Kidney capillary endothelial cell (primary cell): ENCODE measurements at places on chromosomes 4 and X.
A peak's percentile ranks its signal among the peaks of the same experiment; 100 is the strongest.

GRCh38 chr4:142021761-142022160, 385.4 kb downstream of the IL15 start:
- DNase-seq, result no peak

- no peak for DNase-seq
Measured at GRCh38 chrX:6279277-6279909, 50.7 kb upstream of the NLGN4X start.

GRCh38 chr4:169849456-169849855, 91.7 kb upstream of the HPF1 start:
- no peak for DNase-seq

DNA sequence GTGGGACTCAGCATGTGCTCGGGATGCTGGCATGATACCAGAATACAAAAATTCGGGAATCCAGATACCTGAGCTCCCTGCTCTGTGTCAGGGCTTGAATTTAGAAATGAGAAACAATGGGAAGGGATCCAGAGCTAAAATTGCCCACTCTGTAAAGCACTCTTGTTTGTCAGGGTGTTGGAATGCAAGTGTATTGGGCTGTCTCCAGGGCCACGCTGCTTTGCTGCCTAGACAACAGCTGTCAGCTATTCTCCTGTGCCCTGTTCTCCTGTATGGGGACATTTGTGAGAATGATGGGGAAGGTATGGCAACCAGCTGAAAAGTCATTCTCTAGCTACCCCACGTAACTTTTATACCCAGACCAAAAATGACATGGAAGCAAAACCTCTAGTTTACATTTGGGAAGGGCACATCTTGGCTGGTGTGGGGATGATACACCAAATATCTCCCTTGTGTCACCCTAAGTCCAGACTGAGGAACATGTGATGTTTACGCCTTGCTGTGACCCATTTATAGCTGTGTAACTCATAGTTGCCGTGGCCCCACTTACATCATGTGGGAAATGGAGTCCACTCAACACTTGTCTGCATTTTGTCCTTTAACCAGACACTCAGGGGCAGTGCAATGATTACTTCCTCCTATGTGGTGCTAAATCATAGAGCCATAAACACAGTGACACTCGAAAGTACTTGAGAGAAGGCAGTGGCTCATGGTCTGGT, 46.6 kb downstream of the SMPX start:
- no peak for DNase-seq

- no peak for DNase-seq
Measured at GRCh38 chr4:165009493-165010227, 22.1 kb upstream of the TRIM60 start.

GRCh38 chr4:143407888-143408287, 71.2 kb downstream of the GAB1 start:
- DNase-seq, result peak; percentile 57

GRCh38 chr4:130738233-130738632, 1642.3 kb downstream of the C4orf33 start:
- no peak for DNase-seq

- no peak for DNase-seq
Measured at GRCh38 chr4:165723051-165723795, 149.8 kb upstream of the TLL1 start.

DNA sequence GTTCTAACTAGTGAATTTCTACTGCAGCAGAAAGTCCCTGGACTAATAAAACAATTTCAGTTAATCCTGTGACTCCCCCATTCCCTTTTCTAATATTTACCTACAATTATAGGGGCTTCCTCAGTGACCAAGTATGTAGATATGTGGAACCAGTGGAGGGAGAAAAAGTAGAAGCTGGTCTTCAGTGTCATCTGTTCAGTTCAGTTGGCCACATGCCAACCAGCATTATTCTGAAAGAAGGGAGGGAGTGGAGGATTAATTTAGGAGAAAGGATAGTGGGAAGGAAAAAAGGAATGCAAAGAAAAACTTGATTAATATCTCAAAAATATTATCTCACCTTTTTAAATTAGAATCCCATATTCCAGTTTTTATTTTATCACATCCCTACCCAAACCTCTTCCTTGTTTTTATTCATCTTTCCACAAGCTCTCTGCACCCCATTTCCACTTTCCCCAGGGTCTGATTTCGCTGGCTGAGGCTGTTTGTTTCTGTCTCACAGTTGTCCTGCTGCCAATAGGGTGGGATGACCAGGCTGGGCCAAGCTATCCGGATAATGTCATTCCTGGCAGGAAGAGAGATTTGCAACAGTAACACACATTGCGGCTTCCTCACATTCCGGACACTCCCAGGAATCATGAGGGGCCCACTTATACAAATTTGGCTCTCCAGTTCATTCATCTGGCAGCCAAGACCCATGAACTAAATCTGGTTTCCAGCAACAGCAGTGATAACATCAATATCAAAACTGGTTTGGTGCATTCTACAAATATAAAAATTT, 24.6 kb upstream of the ANTXR2 start:
- DNase-seq, result no peak

- DNase-seq, result no peak
Measured at GRCh38 chr4:148565801-148566200, 123.6 kb upstream of the NR3C2 start.

DNA sequence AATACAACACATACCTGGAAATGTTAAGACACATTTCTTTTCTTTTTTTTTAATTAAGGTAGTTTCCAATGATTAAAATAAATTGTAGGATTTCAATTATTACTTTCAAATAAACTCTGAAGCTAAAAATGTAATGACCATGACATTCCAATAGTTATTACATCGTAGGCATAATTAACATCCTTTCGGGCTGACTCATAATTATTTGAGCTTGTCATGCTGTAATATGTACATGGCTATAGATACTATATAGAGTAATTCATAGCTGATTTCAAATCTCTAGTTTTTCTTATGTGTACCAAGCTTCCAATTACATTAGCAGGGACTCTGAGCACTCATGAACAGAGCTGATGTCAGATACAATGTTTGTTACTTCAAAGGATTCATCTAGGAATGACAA, 125.7 kb upstream of the GABRG1 start:
- no peak for DNase-seq

- DNase-seq, result no peak
Measured at GRCh38 chr4:3115637-3116270, 41.3 kb downstream of the HTT start.

GRCh38 chrX:149296092-149296491, 209.0 kb downstream of the IDS start:
- no peak for DNase-seq

- no peak for DNase-seq
Measured at GRCh38 chr4:13980317-13981310, 353.1 kb upstream of the BOD1L1 start.

GRCh38 chrX:15631637-15632036, 30.9 kb upstream of the ACE2 start:
- DNase-seq, result no peak

- peak; percentile 48 for DNase-seq
Measured at GRCh38 chr4:183200453-183200852, 101.4 kb downstream of the WWC2 start.

GRCh38 chr4:70637239-70637913, 8.8 kb downstream of the ENAM start:
- no peak for DNase-seq

DNA sequence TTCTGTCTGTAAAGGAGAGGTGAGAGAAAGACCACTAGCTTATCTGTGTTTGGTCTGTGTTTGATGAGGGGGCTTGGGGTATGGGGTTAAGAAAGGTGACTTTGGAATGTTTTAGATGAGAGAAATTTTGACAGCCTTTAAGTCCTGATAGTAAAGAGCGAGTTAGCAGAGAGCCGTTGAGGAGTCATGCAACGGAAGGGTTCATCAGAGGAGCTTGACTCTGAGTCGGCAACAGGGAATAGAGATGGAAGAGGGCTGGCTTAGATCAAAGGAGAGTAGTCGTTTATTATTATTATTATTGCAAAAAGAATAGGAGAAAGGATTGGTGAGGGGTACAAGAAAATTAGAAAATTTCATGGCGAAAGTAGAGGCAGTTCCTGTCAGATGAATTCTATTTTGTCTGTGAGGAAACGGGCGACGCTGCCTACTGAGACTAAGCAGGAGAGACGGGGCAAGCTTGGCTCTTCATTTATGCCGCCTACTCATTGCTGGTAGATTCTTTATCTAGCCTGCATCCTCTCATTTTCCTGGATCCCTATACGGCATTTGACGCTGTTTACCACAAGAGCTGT, 473 bp upstream of the VAMP7 start:
- peak; percentile 10 for DNase-seq

DNA sequence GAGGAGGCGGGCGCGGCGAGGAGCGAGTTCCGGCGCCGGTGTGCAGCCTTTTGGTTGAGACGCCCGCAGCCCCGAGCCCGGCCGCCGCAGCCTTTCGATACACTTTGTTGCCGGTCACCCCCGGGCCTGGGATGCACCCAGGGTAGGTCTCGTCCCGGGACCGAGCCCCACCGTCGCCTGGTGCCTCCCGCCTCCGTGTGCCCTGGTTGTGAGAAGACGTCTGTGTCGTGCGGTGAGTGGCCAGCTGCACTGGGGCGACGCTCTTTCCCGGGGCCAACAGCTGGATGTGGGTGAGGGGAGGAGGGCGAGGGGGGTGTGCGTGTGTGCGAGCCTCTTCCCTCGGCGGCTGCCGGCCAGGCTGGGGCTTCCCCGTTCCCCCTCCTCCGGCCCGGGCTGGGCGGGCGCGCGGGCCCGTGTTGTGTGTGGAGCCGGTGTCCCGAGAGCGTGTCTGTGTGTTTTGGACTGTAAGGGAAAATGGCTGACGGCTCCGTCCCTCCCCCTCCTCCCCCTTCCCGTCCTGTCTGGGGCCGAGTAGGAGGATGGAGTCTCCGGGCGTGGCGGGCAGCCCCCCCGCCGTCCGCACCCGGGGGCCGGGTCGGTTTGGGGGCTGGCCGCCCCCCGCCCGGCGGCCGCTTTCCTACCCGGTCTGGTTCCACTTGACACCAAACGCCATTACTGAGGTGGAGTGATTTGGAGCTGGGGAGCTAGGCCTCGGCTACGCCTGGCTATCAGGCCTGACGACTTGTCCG, 807 bp downstream of the USP9X start:
- peak; percentile 30 for DNase-seq

DNA sequence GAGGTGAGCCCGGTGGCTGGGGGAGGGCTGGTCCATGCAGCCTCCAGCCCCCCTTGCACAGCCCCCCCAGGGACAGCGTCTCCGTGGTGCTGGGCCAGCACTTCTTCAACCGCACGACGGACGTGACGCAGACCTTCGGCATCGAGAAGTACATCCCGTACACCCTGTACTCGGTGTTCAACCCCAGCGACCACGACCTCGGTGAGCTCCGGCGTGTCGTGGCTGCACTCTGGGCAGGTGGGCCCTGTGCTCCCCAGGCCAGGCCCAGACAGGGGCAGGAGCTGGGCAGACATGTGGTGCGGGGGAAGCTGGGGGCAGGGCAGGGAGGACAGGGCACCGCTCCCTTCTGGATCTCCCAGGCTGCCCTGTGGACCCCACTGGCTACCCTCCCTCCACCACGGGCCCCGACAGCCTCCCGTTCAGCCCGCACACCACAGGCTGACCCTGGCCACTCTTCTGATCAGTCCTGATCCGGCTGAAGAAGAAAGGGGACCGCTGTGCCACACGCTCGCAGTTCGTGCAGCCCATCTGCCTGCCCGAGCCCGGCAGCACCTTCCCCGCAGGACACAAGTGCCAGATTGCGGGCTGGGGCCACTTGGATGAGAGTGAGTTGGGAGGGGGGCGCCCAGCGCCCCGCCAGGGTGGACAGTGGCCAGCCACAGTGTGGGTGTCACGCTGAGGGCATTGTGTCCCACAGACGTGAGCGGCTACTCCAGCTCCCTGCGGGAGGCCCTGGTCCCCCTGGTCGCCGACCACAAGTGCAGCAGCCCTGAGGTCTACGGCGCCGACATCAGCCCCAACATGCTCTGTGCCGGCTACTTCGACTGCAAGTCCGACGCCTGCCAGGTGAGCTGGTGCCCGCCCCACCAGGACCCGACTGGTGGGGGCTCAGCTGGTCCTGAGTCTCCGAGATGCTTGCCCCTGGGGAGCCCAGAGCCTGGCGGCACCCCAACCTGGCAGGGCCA, 5.9 kb downstream of the HGFAC start:
- DNase-seq, result no peak

DNA sequence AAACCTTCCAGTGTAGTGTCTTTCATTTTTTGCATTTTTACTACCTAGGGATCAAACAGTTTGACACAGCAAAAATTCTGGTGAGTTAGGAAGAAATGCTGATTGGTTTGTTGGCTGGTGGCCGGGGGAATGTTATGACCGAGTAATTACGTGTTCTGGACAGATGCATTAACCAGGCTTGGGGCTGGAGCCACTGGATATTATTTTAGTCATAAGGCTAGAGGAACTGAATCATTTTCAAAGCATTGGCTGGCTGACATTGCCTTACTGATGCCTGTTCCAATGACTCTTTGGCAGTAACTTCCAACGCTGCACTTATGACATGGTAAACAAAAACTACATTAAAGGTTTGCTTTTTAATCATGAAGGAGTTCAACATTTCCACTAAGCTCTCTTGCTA, 84.6 kb downstream of the FBXO8 start:
- no peak for DNase-seq

DNA sequence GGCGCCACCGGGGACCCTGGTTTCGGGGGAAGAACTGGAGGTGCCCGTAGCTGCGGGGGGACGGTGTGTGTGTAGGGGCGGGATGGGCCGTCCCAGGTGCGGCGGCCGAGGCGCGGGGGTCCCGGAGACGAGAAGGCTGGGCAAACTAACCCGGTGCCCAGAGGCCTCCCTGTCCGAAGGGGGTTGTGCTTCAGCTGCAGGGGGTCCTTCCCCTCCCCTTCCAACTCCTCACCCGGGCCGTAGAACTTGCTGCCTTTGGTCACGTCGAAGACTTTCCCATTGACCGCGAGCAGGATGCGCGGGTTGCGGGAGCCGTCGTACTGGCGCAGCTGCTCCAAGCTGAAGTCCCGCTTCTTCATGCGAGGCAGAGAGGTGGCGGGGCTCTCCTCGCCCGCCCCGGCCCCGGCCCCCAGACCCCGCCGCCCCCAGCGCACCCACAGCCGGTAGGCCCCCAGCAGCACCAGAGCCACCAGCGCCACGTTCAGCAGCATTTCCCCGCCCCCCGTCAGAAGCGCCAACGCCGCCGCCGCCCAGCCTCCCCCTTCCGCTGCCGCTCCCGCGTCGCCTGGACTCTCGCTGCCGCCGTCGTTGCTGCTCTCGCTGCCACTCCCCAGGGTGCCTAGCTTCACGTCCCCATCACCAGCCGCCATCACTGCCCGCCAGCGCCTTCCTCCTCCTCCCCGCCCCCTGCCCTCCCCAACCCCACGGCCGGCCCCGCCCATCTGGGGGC, at the start of gene PGRMC2:
Gene PGRMC2 (minus strand): TSS at position 673 of the 730 bp plus-strand sequence. CDS start 23 bp downstream, at position 650.
- DNase-seq, result no peak

- DNase-seq, result no peak
Measured at GRCh38 chrX:3609810-3610209, 103.6 kb downstream of the PRKX start.

DNA sequence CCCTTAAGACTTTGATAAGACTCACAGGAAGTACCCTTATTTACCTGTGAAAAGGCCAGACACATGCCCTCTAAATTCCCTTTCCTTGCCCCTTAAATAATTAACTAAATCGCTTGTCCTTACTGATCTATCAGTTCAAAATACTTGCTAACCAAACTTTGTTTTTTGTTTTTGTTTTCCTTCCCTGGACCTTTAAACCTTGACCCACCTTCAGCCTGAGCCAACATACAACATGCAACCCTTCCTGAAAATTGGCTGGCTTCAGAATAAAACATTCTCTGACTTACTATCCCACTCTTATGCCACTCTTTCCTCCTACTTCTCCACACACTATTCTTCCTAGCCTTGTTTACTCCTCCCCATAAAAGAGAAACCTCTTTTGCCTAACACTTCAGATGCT, 448.1 kb upstream of the TRAM1L1 start:
- no peak for DNase-seq
